ENCODE measurements at places on chromosomes 4 and X. TPM values are rescaled to one million over a fixed set of nuclear protein-coding genes. Genes with fewer than 3 reads are reported as not detected.

Gene PRRG1
- total RNA-seq: 16.1 TPM

- no peak for DNase-seq
Observed at GRCh38 chr4:147012059-147012707, 66.5 kb upstream of the TTC29 start.

Gene NEUROG2
- not detected for total RNA-seq

Gene FNIP2
- total RNA-seq: 24.6 TPM

GRCh38 chrX:151397741-151398070, 700 bp downstream of the VMA21 start:
- no peak for DNase-seq

DNA sequence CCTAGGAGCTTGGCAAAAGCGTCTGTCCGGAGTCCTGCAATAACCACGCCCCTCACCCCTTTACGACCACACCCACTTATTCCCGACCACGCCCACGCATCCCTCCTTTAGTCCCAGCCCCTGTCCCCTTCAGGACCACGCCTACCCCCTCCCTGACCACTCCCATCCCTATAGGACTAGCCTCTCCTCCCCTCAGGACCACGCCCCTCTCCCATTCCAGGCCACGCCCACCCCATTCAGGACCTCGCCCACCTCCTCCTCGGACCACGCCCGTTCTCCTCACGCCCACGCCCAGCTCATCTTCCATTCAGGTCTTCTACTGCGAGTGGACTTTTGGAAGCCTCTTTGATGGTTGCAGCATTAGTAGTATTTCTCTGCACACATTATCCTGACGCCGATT, 131.2 kb upstream of the STX18 start:
- no peak for DNase-seq

Gene NWD2
- total RNA-seq: not detected

DNA sequence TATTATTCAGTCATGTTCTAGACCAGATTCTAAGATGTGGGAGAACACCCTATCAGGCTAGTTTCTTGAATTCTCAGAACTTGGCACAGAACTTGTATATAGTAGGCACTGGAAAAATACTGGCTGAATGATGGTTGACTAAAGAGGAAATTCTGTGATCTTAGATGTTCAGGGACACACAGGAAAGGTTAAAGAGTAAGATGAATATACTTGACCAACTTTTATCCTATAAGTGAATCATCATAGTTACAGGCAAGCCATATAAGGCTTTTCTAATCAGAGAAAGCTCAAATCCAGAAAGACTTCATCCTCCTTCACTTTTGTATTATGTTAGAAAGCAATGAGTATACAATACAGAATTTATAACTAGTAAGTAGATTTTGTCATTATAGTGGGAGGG, 53.8 kb downstream of the SEPTIN11 start:
- peak; percentile 60 for DNase-seq

GRCh38 chr4:140466146-140466545, 31.9 kb downstream of the MGAT4D start:
- DNase-seq: no peak

DNA sequence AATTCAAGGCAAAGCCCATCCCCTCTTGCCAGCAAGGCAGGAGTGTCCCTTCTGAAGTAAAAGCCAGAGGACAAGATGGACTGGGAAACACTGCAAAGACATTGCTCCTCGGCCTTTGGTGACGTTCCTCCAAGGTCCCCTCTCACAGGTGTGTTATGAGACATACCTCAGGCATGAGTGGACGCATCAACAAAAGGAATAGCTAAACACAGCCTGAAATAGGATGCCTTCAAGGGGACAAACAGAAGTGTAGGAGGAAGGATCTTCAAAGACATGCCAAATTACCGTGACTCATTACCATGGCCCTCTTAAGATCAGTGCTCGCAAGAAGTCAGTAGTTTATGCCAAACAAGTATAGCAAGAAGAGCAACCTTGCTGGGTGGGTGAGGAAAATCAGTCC, 6.0 kb upstream of the IDS start:
- DNase-seq: peak; percentile 50

GRCh38 chr4:129328162-129328561, 232.2 kb downstream of the C4orf33 start:
- DNase-seq: no peak

GRCh38 chr4:128521648-128522111, 234.1 kb upstream of the PGRMC2 start:
- DNase-seq: peak; percentile 59

Gene TRPC3
- 2.7 TPM for total RNA-seq

DNA sequence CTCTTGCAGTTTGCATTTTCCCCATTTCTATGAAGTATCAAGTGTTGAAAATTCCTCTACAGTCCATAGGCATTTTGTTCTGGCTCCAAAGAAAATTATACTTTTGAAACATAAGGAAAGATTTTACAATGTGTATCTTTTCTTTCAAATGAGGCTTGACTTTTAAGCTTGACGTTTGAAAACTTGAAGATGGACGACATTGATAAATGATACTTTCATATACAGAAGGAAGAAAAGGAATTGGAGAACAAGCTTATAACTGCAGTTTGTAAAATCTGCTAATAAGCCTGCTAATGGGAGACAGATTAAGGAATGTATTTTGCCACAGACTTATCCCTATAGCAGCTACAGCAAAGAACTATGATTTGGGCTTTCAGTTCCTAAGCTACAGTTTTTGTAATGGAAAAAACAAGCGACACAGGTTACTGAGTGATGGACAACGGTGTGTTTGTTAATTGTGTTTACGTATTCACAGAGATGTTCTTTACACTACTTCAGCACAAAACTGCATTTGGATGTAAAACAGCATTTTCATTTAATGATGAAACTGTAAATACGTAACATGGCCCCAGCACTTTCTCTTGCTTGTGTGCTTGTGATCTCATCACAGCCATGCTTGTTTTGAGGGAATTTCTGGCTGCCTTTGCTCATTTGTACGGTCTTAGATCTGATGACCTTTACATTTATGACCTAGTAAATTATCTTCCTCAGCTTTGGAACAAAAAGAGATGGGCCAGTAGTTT, 83.2 kb upstream of the FAT1 start:
- no peak for DNase-seq

GRCh38 chrX:44596277-44596676, 53.6 kb upstream of the FUNDC1 start:
- DNase-seq: no peak

DNA sequence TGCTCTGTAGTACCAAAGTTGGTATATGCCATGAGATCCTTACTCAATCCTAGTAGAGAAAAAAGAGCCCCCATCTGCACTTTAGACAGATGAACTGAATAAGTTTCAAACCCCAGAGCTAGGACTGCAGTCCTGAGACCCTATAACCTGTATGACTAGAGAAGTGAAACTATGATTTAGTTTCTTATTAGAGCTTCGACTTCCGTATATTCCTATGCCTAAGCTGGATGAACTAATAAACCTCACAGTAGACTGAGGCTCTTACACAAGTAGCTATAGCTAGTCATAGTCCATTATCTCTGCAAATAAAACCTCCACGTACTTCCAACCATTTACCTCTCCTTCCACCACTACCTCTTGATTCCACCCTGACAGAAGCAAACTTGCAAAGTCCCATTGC, 6.3 kb upstream of the OTUD4 start:
- DNase-seq: no peak

- DNase-seq: peak; percentile 3
Observed at GRCh38 chrX:54695231-54695630, 102.8 kb downstream of the ITIH6 start.

Gene NDNF
- under 0.01 TPM for total RNA-seq

Gene SHROOM2
- 8.1 TPM for total RNA-seq

GRCh38 chr4:153948041-153948440, 159.2 kb upstream of the SFRP2 start:
- no peak for DNase-seq

GRCh38 chr4:24588216-24588954, 4.0 kb upstream of the DHX15 start:
- DNase-seq: no peak

- DNase-seq: no peak
Observed at GRCh38 chr4:96916711-96917110, 1076.8 kb downstream of the PDHA2 start.

All from IMR-90 (cell line).